ENCODE measurements at places on chromosomes 7 and 10. TPM values are rescaled to one million over a fixed set of nuclear protein-coding genes. Genes with fewer than 3 reads are reported as not detected.

Gene VENTX
- 0.06 TPM for polyA plus RNA-seq

Gene TUBAL3
- polyA plus RNA-seq = 0.23 TPM

Gene PITRM1
- 66.7 TPM for polyA plus RNA-seq

Gene UBTD1
- polyA plus RNA-seq = 9.4 TPM

Gene FAM171A1
- 100.0 TPM for polyA plus RNA-seq

Gene SPDYE2
- 3.4 TPM for polyA plus RNA-seq

Gene ZSWIM8
- polyA plus RNA-seq = 100 TPM

Gene SOSTDC1
- polyA plus RNA-seq = 62.8 TPM

Gene CTAGE8
- 7.2 TPM for polyA plus RNA-seq

Gene FBXO24
- 1.5 TPM for polyA plus RNA-seq

Gene TRIM50
- 0.12 TPM for polyA plus RNA-seq

Gene NME8
- 0.17 TPM for polyA plus RNA-seq

Gene NODAL
- polyA plus RNA-seq = 0.17 TPM

Gene CTAGE4
- polyA plus RNA-seq = 5.8 TPM

Gene ANXA8
- polyA plus RNA-seq = 0.62 TPM

Gene ALDH18A1
- 79.6 TPM for polyA plus RNA-seq

Gene GSTO2
- polyA plus RNA-seq = 33.8 TPM

Gene ICA1
- 30.3 TPM for polyA plus RNA-seq

Gene GIMAP1
- polyA plus RNA-seq = 2.8 TPM

Gene ITPRID1
- 0.01 TPM for polyA plus RNA-seq

Gene ENKUR
- 4.8 TPM for polyA plus RNA-seq

Gene GCK
- 4.7 TPM for polyA plus RNA-seq

Gene OR13A1
- 0.06 TPM for polyA plus RNA-seq

Gene HTR7
- polyA plus RNA-seq = 0.65 TPM

Gene AMZ1
- 0.08 TPM for polyA plus RNA-seq

Gene GJD4
- polyA plus RNA-seq = not detected

Gene BMPER
- polyA plus RNA-seq = 20.4 TPM

Gene FRAT2
- 12.4 TPM for polyA plus RNA-seq

Gene BICC1
- 69.6 TPM for polyA plus RNA-seq

Gene KAZALD1
- 10.6 TPM for polyA plus RNA-seq

Gene ITIH5
- polyA plus RNA-seq = 29.1 TPM

Gene AEBP1
- polyA plus RNA-seq = 75.0 TPM

Gene AGMO
- 1.0 TPM for polyA plus RNA-seq

Gene CALN1
- polyA plus RNA-seq = 0.90 TPM

Gene SLC13A1
- polyA plus RNA-seq = 29.7 TPM

Gene UCMA
- not detected for polyA plus RNA-seq

Gene ANKRD61
- 0.86 TPM for polyA plus RNA-seq

Gene CALHM3
- polyA plus RNA-seq = 0.10 TPM

Gene FOXP2
- polyA plus RNA-seq = 7.9 TPM

Gene PTF1A
- not detected for polyA plus RNA-seq

Gene AGAP4
- polyA plus RNA-seq = 37.0 TPM

Gene NOS3
- polyA plus RNA-seq = 11.2 TPM

Gene CPEB3
- 3.5 TPM for polyA plus RNA-seq

Gene ITGA8
- 48.5 TPM for polyA plus RNA-seq

Gene TMEM225B
- 2.3 TPM for polyA plus RNA-seq

Gene GPR15LG
- 0.18 TPM for polyA plus RNA-seq

Gene KCP
- polyA plus RNA-seq = 14.0 TPM

Gene AGAP6
- polyA plus RNA-seq = 16.3 TPM

Gene PLXNA4
- polyA plus RNA-seq = 14.7 TPM

Gene MMP21
- polyA plus RNA-seq = 0.35 TPM
